ENCODE measurements at places on chromosomes 7 and 10.

DNA sequence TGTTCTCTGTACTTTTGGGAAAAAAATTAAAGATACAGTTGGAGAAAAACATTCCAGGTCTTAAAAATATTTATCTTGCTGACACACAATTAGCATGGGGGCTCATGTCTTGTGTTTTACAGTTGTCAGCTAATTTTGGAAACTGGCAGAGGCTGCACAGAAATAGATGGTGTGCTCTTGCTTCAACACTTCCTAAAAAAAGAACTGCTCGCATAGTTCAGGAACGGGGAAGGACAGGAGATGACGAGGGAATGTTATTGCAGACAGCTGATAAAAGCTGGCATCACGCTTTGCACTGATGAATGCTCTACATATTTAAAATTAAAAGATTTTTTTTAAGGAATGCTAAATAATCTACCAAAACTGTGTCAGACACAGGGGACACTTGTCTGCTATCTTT lies 103.5 kb upstream of the CELF2 start:
- no peak for DNase-seq

GRCh38 chr7:119395024-119395423 lies 878.0 kb upstream of the KCND2 start:
- no peak for DNase-seq

- no peak for DNase-seq
Measured at GRCh38 chr7:14085901-14086300, 96.4 kb upstream of the ETV1 start.

DNA sequence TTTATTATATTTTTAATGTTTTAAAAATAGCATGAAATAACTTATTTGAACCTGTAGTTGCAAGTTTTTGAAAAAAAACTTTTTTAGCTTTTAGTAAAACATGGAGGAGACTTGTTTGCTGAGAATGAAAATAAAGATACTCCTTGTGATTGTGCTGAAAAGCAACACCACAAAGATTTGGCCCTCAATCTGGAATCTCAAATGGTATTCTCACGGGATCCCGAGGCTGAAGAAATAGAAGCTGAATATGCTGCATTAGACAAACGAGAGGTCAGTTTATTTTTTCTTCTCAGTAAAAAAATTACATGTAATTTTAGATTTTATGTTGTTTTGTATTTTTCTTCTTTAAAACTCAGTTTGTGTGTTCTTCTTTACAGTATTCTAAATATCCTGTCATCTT lies 73.5 kb downstream of the ANKIB1 start:
- DNase-seq, result no peak

DNA sequence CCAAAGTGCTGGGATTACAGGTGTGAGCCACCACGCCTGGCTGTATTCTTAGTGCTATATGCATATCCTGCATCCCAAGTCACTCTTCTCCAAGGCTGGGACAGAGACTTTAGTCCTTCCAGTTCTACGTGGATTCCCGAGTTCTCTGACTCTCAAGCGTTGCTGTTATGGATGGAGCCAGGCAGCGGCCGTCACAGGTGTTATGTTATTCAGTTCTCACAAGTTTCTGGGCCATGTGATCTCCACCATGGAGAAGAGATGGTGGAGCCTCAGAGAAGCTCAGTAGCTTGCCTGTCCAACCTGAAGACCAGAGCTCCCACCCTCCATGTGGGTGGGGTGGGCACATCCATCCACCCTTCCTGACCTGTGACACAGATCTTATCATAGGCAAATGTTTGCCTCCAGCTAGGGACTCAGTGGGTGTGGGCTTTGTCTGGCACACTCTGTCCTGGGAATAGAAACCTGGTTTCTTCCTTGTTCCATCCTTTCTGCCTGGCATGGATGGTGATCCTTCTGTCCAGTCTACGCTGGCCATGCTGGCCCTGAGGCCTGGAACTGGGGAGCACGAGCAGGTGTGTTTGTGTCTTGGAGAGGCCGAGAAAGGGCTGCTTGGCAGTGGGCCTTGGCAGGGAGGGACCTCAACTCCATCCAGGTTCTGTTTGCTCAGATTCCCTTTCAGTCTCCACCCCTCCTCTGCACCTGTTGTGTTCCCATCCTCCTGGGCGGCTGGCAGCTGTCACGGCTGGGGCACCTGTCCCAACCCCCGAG lies 55.3 kb downstream of the NEURL1 start:
- DNase-seq, result peak; percentile 31

DNA sequence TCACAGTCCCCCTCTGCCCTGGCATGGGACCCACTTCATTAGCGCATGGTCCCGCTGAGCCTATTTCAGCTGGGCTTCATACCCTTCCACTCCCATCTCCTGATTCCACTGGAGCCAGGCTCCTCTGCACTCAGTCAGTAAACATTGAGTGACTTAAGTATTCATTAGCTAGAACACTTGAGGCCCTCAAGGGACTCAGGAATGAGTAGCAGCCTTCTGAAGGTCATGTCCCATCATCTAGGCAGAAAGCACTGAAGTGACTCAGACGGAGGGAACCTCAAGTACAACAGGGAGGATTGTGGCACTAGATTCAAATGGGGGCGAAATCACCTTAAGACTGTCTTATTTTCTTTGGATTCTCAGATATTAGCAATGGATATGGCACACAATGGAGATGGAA lies 186.6 kb upstream of the INHBA start:
- no peak for DNase-seq

GRCh38 chr10:52703898-52704297 lies 68.7 kb downstream of the MBL2 start:
- DNase-seq, result no peak

DNA sequence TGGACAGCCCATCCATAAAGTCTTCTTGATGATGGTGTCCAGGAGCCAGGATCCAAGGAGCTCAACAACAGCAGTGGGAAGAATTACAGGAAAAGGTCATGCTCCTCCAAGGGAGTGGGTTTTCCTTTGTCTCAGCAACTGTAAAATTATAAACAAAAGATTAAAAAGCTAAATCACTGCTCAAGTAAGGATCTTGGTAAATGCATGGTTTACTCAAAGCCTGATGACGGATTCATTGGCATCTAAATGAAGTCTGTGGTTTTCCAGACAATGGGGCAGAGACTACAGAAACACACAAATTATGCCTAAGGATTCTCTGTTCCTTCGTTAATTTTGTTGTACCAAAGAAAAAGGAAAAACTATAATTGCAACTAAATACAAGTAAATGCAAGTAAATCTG lies 36.4 kb upstream of the DLX6 start:
- DNase-seq, result no peak
